PC-3 (cell line): ENCODE measurements at places on chromosomes 5 and 9. TPM values are rescaled to one million over a fixed set of nuclear protein-coding genes. Genes with fewer than 3 reads are reported as not detected.

DNA sequence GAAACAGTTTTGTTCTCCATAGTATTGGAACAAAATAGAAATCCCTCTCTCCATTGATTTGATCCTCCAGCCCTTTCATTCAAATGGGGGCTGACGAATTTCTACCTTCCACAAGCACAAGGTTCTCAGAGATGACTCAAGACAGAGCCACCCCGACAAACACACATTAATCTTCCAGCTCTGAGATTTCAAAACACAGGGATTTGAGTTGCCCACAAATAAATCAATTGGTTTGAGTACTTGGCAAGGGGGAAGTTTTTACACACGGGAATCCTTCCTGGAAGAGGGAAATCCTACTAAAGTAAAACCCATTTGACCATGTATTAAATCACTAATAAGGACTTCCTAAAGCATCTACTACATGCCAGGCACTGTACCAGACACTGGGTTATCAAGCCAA, 5.4 kb downstream of the ADRA1B start:
- DNase-seq = no peak
- H3K36me3 ChIP-seq = no peaks in the 10 kb centered on the region
- peaks cover under 1% of the 10 kb centered on the region; the same call in 1 of the 2 replicates for H3K4me1 ChIP-seq
- H3K27me3 ChIP-seq = no peaks in the 10 kb centered on the region
- H3K4me3 ChIP-seq = no peak overlapping the region
- H3K27ac ChIP-seq = no peak overlapping the region

DNA sequence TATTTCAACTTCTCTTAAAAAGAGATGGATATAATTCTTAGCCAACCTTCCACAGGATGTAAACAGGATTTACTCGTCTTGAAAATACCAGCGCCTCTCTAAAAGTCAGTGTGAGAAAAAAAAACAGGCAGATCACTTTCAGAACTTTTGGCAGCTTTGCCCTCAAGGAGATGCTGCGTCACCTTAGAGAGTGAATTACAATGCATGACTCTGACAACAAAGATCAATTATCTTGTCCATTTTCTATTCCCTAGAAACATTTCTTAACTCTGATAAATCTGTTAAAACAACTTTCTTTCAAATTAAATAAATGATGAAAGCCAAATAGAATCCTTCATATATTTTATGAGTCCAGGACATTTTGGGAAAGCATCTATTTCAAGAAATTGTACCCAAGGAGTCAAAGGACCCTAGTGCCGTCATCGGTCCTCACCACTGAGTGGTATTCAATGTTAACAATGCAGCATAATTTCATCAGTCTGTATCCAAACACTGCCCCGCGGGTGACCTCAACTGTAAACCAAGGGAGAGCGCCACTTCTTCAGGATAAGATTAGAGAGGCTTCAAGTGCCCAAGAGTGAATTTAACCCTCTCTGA, 536.0 kb downstream of the PDE4D start:
- H3K27ac ChIP-seq = no peak overlapping the region
- no peaks in the 10 kb centered on the region for H3K4me1 ChIP-seq
- no peak overlapping the region for H3K4me3 ChIP-seq
- no peak for DNase-seq
- no peaks in the 10 kb centered on the region for H3K27me3 ChIP-seq

DNA sequence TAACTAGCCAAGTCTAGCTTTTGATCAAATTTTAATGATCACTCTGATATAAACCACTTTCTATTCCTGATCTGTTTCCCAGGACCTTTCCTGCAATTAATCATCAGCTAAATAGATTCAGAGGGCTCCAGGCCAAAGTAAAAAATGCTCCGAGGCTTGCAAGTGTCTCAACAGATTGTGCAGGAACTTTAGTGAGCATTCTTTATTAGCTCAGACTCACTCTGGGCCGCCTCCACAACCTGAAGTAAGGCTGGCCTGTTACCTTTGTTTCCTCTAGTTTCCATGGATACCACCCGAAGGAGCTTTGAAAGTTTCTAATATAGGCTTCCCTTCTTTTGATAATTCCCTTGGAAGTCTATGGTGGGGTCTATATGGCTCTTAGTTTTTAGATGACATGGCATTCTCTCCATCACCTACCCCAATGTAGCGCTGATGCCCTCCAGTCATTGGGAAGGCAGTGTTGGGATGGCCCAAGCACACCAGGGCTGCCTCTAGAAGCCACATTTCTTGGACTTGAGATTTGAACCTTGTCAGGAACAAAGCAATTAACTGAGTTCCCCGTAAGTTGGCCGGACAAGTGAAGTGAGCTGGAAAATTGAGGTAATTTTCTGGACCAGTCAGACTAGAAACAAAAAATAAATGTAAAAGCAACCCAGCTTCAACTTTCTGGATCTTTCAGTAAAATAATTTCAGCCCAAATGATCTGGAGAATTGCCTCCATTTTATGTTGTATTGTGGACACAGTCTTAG, 97.6 kb upstream of the LHFPL2 start:
- no peak for DNase-seq
- no peaks in the 10 kb centered on the region for H3K4me1 ChIP-seq
- H3K4me3 ChIP-seq = no peak overlapping the region

The TRPM6 gene
- not detected in 2 replicates for total RNA-seq
